ENCODE measurements at places on chromosomes 4 and X.

- DNase-seq = no peak
Observed at GRCh38 chr4:61397174-61397573, 197.0 kb downstream of the ADGRL3 start.

DNA sequence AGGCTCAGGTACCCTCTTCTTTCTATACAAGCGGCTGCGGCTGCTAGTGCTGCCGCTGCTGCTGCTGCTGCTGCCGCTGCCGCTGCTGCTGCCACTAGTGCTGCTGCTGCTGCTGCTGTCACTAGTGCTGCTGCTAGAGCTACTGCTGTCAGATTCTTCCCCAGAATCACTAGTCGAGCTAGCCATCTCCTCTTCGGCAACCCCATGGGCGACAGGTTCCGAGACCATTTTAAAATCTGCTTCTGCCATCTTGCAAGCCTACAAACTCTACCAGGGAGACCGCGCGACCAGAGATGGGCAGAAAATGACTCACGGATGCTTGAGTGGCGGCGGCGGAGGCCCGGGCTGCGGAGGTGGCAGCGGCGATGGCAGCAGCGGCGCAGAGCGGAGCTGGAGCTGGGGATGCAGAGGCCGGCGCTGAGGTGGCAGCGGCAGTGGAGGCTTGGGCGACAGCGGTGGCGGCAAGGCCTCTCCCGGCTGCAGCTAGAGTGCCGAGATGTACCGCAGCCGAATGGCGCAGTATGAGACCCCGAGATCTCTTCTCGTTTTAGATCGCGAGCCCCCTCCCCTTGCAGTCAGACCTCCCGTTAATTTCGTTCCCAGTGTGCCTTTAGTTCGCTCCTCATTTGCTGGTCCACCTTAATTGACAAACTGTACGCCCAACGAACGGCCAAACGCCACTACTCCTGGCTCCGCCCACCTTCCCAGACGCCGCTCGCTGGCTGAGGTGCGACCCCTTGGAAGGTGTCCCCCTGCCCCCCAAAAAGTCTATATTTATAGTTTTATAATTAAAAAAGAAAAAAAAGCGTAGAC lies at the start of gene NAP1L3:
TSS of gene NAP1L3 (minus strand) at position 523 of the 813 bp plus-strand sequence. CDS start at position 249, 274 bp downstream.
- DNase-seq = peak; percentile 9

GRCh38 chrX:149641432-149641831 lies 9.8 kb upstream of the TMEM185A start:
- no peak for DNase-seq

GRCh38 chr4:102022343-102022742 lies 231.8 kb downstream of the BANK1 start:
- no peak for DNase-seq

DNA sequence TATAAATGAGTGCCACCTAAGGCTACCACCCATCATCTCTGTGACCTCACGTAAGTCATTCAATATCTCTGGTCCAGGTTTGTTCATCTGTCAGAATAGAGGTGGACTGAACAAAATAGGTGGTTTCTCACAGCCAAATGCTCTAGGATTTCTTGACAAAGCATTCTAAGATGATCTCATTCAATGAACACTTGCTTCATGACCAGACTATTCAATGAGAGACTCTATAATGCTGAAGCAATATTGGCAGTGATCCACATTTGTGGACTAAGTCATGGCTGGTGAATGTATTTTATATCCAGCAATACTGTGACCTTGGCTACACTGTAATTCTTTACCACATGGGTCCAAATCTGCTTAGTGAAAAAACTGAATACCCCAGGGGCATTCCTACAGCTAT lies 37.9 kb downstream of the LDB2 start:
- no peak for DNase-seq

GRCh38 chr4:80257851-80258250 lies 8.6 kb upstream of the FGF5 start:
- DNase-seq = no peak

DNA sequence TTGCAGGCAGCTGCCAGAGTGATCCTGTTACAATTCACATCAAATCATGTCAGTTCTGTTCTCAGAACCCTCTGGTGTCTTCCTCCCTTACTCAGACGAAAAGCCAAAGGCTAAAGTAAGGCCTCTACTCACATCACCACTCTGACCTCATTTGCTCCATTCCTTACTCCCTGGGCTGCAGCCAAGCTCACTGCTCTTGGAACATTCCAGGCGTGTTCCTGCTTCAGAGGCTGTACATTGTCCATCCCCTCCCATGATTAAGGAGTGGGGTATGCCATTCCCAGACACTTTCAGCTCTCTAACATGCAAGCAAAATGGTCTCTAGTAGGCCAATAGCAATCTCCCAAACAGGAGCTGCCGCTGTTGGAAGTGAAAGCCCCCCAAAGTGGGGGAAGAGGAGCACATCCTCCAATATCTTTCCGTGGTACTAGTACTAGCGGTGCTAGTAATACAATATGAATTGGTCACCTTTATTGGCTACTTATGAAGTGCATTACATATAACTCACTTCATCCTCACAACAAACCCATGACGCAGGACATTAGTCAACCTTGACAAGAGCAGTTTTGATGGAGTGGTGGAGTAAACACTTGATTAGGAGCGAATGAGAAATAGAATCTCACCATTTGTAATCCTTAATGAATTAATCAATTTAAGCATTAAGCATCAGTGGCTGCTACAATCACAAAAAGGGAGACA lies 15.0 kb downstream of the GAB3 start:
- DNase-seq = no peak

GRCh38 chrX:14027511-14028019 lies 2.1 kb downstream of the GEMIN8 start:
- peak; percentile 34 for DNase-seq

DNA sequence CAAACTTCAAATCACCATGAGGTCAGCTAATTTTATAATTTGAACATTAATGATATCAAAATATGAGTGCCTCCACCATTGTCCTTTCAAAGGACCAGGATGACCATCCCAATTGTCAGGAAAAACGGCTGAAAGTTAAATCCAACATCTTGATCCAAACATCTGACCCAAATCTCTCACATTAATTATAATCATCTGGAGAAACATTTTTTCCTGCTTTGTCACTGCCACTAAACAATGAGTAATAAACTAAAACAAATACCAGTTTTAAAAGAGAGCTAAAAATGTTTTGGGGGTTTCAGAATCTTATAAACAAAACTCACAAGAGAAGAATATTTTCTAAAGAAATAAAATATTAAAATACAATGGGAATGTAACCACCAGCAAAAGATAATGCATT lies 45.7 kb upstream of the NDST4 start:
- no peak for DNase-seq

GRCh38 chrX:25003066-25003849 lies 12.5 kb downstream of the ARX start:
- DNase-seq = no peak

GRCh38 chr4:117545039-117545438 lies 459.7 kb upstream of the TRAM1L1 start:
- DNase-seq = no peak

DNA sequence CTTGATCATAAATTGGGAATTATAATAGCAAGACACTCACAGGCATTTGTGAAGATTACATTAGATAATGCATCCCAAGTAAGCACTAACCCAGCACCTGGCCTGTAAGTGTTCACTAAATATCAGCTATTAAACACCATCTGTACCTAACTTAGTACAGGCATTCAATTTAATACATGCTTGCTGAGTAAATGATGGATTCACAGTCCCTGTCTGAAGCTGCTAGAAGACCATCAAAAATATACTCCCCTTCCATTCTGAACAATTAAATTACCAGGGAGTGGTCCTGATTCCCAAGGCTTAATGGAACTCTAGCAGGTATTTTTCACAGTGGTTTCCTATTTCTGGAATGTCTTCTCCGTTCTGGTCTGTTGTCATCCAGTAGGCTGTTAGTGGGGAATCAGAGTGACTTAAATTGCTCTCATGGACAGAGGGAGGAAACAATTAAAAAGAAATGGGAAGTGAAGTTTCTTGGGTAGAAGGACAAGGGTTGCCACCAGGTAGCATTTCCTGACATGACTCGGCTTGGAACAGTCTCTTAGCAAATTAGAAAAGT lies 233.9 kb downstream of the PTTG2 start:
- DNase-seq = no peak

- DNase-seq = no peak
Observed at GRCh38 chr4:3805731-3806130, 39.5 kb downstream of the ADRA2C start.

GRCh38 chr4:52370576-52370975 lies 288.5 kb downstream of the USP46 start:
- DNase-seq = no peak

GRCh38 chr4:153538487-153539357 lies 72.6 kb downstream of the TMEM131L start:
- DNase-seq = no peak

- DNase-seq = no peak
Observed at GRCh38 chr4:93501244-93501643, 327.3 kb upstream of the ATOH1 start.

DNA sequence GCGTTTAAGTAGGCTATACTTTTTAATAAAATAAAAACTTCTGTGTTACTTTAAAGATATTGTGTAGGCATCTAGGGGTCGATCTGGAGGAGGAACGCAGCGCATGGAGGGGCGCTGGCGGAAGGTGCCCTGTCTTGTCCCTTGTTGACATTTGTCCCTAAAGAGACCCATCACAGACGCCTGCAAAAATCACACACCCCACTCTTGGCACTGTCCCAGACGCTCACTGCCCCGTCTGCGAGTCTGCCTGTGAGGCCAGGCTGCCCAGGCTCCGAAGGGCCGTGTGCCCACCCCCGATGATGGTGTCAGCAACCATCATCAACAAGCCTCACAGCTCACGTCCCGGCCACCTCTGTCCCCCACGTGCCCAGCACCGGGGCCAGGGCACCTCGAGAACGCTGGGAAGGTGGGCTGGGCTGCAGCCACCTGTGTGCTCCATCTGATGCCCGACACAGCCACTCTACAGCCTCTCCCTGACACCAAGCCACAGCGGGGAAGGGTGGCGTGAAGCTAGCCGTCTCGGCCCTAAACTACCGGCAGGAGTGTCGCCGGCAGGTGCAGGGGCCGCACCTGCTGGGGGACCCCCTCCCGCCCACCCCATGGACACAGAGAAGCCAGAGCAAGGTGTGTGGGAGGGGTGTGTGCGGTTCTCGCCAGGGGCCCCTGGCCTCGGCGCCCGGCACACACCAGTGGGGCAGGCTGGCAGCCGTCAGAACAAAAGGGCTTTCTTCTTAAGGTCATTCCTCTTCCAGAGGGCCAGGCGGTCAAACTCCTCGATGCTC lies 26.8 kb upstream of the AFAP1 start:
- DNase-seq = no peak

DNA sequence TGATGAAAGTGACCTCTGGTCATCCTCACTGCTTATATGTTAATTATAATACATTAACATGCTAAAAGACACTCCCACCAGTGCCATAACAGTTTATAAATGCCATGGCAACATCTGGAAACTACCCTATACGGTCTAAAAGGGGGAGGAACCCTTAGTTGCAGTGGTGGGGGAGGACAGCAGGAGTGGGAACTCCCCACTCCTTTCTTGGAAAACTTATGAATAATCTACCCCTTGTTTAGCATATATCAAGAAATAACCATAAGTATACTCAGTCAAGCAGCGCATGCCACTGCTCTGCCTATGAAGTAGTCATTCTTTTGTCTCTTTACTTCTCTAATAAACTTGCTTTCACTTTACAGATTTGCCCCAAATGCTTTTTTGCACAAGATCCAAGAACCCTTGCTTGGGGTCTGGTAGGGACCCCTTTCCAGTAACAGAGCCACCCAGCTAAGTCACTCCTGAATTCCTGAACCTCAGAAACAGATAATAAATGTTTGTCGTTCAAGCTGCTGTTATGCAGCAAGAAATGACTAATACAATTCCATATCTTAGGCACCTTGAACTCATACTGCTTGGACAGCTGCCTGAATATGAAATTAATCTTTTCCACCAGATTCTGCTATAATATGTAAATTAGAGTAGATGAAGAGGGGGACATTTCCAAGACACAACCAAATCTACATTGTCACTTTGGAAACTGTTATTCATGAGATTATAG lies 14.4 kb upstream of the REPS2 start:
- no peak for DNase-seq

DNA sequence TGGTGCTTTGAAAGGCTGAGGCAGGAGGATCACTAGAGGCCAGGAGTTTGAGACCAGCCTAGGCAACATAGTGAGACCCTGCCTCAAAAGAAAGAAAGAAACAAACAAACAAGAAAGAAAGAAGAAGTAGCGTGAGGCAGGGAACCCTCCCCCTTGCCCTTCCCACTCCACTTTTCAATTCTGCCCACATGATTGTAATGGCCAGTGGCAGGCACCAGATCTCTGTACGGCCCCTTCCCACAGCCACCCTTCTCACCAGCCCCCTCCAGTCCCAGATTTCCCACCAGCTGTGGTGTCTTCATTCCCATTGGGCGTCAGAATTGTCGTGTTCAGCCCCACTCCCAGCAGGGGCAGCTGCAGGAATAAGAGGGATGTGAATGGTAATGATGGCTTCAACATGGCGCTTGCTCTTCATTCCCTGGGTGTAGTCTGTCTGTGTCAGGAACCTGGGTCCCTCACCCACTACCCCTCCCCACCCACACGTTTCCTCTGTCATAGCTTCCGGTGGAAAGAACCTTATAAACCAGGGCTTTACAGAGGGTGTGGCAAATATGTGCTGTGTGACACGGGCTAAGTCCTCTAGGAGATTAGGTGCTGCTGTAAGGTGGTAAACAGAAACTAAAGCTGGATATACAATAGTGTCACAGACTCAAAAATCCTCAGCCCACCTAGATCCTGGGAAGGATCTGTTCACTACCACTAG lies at the start of gene IL2RG:
TSS of gene IL2RG (minus strand) at position 437 of the 703 bp plus-strand sequence. CDS start at position 399, 38 bp downstream.
- DNase-seq = peak; percentile 70

Data from GM20000 (cell line).